ENCODE measurements at places on chromosomes 2 and 18.

GRCh38 chr2:191857259-191857805 lies 10.4 kb upstream of the CAVIN2 start:
- no peak for DNase-seq

GRCh38 chr2:143955401-143956065 lies 564.4 kb downstream of the ZEB2 start:
- DNase-seq = peak; percentile 58

DNA sequence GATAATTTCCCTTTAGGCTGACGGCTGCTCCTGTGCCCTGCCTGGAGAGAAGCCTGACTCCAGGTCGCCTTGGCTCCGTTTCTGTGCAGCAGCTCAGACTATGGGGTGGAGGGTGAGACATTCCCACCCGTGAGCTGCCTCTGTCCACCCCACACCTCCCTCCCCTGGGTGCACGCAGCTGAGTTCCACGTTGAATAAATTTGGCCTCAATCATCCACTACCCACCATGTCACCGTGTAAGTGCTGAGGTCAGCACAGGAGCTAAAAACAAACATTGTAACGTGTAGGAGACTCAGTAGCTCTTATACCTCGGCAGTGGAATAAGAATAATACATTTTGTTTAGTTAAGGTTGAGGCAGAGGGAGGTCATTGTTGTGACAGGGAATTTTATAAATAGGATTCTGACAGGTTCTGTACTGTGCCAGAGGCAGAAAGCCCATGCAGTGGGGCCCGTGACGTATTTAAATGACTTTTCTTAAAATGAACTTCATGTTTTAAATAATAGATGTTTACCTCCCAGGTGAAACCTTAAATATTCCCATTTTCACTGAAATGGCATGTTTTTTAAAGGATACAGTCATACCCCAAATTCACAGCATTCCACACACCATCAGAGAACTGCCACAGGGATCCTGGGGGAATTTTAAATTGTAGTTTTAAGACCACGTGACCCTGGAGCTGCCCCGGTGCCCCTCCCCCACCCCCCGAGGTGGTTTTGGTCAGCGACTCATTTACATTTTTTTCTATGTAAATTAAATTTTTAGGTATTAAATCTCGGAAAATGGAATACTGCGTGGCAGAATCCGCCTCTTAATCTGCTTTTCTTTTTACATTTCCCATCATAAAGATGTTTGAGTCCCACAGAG lies 50.2 kb downstream of the NFATC1 start:
- no peak for DNase-seq

DNA sequence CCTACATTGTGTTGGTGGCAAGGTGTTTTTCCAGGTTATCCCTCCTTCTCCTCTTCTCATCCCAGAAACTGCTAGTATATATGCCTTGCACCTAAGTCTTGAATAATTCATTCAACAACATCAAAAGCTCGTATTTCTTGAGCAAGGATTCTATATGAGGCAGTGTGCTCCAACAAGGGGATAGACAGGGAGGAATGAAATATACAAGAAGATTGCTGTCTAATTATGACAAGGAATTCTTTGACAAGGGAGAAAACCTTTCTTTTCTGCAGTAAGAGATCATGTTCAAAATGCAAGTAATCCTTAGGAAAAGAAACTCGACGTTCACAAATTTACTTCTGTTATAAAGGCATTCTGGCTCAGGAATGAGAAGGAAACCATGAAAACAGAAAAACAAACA lies 788.6 kb downstream of the TDRD15 start:
- no peak for DNase-seq

DNA sequence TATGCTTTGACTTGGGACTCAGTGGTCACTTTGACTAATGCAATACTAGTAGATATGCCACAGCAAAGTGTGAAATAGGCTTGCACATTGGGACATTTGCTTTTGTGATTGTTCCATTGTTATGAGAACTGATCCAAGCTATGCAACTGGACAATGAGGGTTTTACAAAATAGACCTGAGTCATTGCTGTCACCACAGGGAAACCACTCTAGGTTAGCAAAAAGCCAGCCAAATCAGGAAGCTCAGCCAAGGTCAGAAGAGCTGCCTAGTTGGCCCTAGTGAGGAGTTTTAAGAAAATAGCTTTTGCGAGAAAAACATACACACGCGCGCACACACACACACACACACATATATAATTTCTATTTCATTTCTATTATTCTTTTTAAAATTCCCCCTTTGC lies 452.4 kb upstream of the CDH7 start:
- no peak for DNase-seq

- DNase-seq = no peak
Measured at GRCh38 chr2:124269348-124269747, 244.3 kb downstream of the CNTNAP5 start.

GRCh38 chr2:110983133-110983532 lies 137.6 kb upstream of the BCL2L11 start:
- no peak for DNase-seq

DNA sequence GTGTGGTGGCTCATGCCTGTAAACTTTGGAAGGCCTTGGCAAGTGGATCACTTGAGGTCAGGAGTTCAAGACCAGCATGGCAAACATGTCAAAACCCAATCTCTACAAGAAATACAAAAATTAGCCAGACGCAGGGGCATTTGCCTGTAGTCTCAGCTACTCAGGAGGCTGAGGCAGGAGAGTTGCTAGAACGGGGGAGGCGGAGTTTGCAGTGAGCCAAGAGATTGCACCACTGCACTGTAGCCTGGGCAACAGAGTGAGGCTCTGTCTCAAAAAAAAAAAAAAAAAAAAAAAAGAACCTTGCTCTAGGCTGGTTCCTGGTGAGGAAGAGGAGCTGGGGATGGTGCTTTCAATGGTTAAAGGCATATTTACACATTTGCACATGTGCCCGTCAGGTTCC lies 129.4 kb downstream of the LYPD6B start:
- DNase-seq = no peak

GRCh38 chr2:10382354-10383061 lies 65.6 kb downstream of the ODC1 start:
- DNase-seq = no peak

- DNase-seq = no peak
Measured at GRCh38 chr18:72819050-72819449, 48.7 kb downstream of the NETO1 start.

- DNase-seq = no peak
Measured at GRCh38 chr2:46945671-46946070, 30.1 kb upstream of the MCFD2 start.

GRCh38 chr18:11134940-11135339 lies 14.4 kb downstream of the PIEZO2 start:
- DNase-seq = no peak

GRCh38 chr18:5538544-5538943 lies 5.3 kb downstream of the EPB41L3 start:
- DNase-seq = no peak

GRCh38 chr18:39854291-39854690 lies 2100.7 kb upstream of the PIK3C3 start:
- no peak for DNase-seq

- DNase-seq = no peak
Measured at GRCh38 chr2:52022006-52022405, 990.1 kb upstream of the NRXN1 start.

DNA sequence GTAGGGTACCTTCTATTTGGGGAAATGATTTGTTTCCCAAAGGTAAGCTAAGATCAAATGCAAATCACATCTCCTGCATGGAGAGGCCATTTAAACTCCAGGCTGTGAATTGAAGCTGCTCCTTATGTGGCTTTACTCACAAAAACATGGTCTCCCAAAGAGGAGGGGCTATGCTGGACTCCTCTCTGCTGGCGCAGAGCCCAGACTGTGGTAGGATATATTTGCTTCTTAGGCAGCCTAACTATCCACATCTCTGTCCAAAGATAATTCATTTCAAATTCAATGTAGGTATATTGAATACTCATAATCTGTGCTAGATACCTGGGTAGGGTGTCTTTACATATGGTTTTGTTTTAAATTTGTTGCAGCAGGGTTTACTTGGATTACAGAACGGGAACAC lies 358.5 kb downstream of the ALK start:
- no peak for DNase-seq

DNA sequence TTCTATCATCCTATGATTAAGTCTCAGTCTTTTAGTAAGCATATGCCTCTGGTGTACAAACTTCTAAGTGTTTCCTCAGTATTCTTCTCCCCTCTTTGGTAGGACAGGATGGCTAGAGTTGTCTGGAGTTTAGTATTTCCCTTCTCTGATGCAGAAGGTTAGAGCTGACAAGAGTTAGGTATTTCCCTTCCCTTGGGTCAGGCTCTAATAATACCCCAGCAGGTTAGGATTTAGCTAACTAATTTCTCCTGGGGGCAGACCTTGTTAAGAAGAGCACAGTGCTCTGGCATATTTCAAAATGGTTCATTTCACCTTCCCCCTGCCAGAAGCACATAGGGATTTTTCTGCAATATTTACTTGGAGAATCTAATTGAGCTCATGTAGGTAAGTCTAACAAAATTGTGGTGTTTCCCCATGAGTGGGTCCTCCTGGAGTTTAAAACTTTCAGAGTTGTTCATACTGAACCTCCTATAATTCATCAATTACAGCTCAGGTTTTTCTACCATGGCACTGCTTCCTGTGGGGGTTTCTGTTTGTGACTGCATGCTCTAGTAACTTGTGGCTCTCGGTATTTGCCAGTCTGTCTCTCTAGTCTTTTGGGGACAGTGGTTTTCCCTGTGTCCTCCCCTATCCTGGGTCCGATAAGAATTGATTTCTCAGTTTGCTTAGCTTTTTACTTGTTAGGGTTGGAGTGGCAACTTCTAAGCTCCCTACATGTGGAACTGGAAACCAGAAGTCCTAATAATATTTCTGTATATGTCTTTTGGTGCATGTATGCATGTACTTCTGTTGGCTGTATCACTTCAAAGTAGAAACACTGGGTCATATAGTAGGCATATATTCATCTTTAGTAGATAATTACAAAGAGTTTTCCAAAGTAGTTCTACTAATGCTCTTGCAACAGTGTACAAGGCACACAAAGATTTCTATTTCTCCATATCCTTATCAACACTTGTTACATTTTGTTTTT lies 77.7 kb downstream of the GDF7 start:
- no peak for DNase-seq

DNA sequence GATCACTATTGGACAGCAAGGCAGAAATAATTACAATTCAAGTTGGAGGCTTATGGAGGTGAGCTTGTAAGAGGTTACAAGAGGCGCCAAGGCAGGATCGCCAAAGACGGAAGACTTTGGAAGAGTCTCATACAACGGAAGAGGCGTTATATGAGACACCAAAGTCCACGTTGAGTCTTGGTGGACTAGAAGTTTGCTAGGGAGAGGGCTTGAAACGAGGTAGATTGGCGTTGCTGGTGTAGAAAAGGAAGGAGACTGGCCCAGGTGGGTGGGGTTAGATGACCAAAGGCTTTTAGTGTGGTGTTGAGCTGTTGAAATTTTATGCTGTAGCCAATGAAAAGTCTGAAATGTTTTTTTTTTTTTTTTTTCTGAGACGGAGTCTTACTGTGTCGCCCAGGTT lies 1.4 kb downstream of the MSH2 start:
- no peak for DNase-seq

DNA sequence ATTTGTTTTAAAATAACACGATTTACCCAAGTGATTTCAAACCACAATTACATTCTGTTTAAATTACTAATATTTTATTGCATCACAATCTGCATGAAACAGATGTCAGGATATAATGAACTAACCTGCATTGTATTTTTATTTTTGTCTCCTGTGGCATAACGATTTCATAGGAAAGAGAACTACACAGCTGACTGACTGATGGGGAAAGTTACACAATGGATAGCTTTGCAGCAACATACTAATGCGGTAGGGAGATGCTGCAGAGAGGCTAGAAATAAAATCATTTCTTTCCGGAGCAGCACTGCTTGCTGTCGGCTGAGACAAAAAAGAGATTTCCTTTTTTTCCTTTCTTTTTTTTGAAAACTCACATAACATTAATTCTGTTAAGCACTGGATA lies 36.9 kb downstream of the SCN1A start:
- DNase-seq = no peak

- DNase-seq = no peak
Measured at GRCh38 chr2:203928849-203929248, 7.7 kb upstream of the ICOS start.

GRCh38 chr2:237744613-237745249 lies 53.8 kb upstream of the RBM44 start:
- no peak for DNase-seq

- DNase-seq = no peak
Measured at GRCh38 chr2:186558512-186559276, 31.2 kb upstream of the ITGAV start.

DNA sequence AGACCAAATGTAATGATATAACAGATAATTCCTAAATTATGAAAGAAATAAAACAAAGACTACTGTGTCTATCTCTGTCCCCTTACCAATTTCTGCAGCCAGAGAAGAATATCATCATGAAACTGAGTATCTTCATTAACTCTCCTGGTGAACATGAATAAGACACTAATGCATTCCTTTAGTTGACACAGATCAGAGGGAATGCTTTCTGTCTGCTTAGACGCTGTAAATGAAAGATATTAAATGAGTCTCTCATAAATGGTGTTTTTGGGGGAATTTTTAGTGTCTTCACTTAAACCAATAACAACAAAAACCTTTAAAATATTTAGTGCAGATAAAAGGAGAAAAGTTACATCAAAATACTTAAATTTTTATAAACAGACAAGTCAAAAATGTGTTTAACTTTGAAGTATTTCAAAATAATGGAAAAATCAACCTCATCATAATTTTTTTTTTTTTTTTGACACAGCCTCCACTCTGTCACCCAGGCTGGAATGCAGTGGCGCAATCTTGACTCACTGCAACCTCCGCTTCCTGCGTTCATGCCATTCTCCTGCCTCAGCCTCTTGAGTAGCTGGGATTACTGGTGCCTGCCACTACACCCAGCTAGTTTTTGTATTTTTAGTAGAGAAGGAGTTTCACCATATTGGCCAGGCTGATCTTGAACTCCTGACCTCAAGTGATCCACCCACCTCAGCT lies 16.0 kb downstream of the EPG5 start:
- peak; percentile 52 for DNase-seq

DNA sequence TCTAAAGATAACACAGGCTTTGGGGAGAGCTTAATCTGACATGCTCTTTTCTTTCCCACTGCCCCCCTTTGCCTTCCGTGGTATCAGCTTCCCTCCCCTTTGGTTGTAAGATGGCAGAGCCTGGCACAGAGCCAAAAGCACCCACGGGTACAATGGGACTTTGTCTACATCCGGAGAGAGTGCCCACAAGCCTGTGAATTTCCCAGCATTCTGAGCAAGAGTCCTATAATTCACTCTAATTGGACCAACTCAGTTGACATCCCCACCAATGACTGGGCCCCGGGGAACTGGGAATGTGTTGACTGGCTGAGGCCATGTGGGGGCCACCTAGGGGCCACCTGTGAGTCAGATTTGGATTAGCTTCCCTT lies 20.1 kb upstream of the C2orf72 start:
- DNase-seq = no peak

DNA sequence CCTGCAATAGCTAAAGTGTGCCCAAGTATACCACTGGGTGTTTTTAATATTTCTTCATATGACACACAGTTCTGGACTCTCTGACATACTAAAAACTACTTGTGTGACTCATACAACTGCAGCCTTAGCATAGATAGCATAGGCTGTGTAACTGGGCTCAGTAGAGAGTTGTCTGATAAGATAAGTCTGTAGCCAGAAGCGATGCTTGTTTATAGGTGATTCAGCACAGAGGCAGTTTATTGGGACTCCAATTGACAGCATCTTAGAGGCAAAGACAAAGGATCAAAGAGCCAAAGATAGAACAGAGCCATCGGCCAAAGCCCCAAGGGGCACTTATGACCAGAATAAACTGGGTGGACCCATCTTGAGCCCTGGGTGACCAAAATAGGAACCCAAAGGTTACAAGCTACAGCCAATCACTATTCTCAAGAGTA lies 42.3 kb downstream of the AAK1 start:
- peak; percentile 72 for DNase-seq
